ENCODE measurements at places on chromosomes 7 and 10.

DNA sequence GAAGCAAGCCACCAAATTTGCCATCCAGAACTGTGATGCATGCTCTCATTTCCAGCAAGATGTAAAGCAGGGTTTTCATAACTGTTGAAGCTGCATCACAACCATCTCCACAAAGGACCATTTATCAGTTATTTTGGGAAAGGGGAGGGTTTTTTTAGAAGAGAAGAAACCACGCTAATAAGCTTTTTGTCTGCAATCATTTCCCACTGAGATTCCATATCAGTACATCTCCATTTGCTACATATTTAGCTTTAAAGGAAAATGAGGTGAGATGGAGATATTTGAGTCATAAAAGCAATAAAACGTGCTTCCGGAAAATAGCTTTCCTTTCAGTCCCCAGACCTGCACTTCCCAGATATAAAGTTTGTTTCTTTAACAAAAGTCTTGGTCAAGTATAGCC, 258.2 kb downstream of the FRMD4A start:
- no peak for DNase-seq

DNA sequence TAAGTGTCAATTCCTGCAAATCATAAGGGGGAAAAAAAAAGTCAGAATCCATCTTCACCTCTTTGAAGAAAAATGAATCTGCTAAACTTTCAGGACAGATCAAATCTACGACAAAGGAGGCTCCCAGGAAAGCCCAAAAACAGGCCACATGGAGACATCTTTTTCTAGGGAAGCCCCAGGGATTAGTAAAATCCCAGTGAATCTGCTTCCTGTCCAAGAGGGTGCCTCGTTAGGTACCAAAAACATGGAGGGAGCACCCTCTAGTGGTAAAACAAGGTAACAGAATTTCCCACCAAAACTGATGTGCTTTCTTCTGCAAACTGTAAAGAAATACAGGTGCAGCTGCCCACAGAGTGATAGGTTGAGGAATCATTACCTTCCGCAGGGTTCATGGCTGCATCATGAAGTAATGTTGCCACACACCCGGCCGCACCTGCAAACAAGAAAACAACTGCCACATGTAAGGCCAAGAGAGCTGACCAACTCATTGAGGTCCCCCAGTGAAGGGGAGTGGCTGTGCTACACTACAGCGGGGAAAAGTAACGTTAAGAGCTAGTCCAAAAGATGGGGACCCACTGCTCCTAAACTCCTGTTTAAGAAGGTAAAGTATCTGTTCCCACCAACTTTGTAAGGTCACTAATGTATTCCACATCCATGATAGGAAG, 7.9 kb downstream of the SLC25A28 start:
- peak; percentile 65 for DNase-seq

DNA sequence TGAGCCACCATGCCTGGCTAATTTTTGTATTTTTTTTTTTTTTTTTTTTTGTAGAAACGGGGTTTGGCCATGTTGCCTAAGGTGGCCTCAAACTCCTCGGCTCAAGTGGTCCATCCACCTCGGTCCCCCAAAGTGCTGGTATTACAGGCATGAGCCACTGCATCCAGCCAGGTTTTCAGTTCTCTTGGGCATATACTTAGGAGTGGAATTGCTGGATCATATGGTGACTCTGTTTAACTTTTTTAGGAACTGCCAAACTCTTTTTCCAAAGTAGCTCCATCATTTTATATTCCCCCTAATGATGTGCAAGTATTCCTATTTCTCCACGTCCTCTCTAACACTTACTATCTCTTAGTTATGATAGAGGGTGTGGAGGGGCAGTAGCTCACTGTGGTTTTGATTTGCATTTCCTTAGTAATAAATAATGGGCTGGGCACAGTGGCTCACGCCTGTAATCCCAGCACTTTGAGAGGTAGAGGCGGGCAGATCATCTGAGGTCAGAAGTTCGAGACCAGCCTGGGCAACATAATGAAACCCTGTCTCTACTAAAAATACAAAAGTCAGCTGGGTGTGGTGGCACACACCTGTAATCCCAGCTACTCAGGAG, 41.6 kb downstream of the SUFU start:
- DNase-seq, result no peak

DNA sequence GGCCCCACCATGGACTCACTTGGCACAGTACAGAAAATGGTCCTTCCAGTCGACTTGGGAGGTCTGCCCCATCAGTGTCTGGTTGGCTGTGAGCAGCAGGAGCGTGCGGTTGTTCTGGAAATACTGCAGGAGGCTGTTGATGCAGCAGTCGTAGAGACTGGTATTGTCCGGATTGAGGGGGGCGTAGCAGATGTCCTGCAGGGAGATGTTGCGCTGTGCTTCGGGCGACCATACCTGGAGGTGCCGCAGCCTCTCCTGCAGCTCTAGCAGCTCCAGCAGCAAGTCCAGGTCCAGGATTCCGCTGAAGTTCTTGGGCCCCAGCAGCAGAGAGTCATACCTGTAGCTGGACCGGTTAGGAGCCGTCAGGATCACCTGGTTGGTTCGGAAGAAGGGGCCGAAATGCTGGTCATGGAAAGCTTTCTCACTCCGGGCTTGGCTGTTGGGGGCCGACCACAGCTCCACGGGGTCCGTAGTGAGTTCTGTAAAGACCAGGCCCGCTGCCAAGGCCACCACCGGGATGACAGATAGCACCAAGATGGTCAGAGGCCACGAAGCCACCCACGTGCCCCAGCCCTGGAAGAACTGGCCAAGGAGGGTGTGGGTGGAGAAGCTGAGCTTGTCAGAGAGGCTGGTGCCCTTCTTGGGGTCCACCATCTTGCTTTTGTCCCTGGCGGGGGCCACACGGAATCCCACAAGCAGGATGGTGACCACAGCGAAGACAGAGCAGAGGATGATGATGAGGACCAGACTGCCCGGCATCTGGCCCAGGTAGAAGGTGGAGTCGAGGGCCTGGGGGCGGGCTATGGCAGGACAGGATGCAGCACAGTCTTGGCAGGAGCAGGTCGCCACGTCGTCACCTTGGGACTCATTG, 2.1 kb downstream of the NPC1L1 start:
- no peak for DNase-seq

- DNase-seq, result no peak
Measured at GRCh38 chr10:11381023-11381422, 230.4 kb downstream of the USP6NL start.

- peak; percentile 96 for DNase-seq
Measured at GRCh38 chr10:102241444-102242117, at the start of gene PITX3. TSS of gene PITX3 (minus strand) at chr10:102241512. CDS start at chr10:102232080, 9,432 bp downstream.

DNA sequence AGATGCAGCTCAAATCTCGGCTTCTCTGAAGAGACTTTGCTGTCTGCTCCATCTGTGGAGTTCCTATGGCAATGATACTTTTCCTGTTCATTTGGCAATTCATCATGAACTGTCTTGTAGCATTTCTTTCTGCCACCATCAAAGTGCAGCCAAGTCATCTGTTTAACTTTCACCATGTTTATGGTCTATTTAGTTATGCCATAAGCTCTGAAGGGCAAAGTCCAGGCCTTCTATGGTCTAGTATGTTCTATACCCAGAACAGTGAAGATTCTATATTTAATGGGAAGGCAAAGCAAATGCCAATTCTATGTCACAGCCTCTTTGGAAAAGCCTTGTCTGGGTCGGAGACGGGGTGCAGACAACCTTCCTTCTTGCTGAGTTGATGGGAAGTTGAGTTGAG, 472.6 kb downstream of the PLXNA4 start:
- no peak for DNase-seq

- no peak for DNase-seq
Measured at GRCh38 chr7:47743965-47744591, 162.2 kb upstream of the TNS3 start.

DNA sequence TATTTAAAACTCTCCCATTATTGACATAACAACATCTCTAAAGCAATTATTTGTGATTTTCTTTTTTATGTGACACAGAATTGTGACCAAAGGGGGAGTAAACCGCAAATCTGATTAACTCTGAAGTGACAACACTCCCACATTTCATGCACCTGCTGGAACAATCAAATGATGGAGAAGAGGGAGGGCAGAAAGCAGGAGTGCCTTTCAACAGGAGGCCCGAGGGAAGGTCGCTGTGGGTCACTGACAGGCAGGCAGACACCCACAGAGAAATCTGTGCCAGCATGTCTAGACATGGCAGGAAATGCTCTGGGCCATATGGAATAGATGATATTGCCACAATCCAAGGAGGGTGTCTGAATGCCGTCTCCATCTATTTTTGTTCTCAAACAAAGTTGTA, 247.3 kb downstream of the DOCK4 start:
- DNase-seq, result no peak

DNA sequence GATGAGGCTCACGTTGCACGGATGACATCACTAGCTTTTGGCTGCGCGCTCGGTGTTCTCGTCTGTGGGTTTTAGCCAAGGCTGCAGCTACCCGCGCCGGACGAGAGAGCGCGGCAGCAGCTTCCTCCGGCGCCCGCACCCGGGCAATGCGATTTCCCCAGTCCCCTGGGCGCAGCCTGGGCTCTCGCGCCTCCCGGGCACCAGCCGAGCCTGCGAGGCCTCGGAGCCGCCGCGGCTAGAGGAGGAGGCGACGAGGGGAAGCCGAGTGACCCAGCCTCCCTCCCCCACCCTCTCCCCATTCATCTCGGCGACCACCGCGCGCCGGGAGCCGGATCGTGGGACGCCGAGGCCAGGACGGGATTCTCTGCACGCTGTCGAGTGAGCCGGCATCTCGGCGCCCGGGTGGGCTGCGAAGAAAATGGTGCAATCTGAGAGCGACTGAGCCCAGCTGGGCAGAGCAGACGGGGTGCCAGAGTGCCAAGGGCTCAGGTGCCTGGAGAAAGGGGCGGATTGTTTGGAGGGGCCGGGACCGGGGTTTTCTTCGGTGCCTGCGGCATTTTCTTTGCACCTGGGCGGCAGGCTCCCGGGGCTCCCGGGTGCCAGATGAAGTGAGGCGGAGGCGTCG, 1.2 kb upstream of the TMEM178B start:
- DNase-seq, result peak; percentile 64

- DNase-seq, result no peak
Measured at GRCh38 chr7:144830024-144830785, 5.6 kb downstream of the TPK1 start.

GRCh38 chr10:24929056-24929544, 23.3 kb downstream of the PRTFDC1 start:
- no peak for DNase-seq

DNA sequence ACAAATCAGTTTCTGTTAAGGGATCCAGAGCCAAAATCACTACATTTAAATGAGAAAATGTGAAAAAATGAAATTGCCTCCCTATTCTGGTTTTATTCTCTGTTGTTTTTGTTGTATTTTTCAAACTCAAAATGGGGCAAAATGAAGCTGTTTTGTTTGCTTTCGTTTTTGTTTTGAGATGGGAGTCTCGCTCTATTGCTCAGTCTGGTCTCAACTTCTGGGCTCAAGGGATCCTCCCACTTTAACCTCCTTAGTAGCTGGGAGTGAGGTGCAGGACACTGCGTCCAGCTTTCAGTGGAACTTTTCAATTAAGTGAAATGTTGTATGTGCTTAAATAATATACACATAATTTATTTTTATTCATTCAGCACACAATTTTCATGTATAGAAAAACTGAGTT, 205.0 kb downstream of the SORCS1 start:
- no peak for DNase-seq

DNA sequence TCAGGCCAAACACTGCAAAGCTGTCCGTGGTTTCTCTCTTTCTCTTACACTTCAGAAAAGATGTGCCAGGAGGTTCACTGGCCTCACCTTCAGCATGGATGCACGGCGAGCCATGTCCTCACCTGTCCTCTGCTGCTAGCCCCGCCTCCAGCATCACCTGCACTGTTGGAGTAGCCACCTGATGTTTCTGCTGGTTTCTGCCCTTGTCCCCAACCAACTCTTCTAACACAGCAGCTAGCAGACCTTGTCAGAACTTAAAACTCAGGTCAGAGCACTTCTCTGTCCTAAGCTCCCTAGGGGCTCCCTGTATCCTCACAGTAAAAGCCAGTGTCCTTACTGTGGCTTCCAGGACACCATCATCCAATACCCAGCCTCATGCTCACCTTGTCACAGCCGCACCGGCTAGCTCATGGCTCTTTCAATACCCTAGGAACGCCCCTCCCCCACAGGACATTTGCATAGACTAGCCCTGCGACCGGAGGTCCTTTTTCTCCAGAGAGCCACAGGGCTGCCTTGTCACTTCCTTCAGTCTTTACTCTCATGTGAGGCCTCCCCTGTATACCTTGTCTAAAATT, 15.2 kb downstream of the PALD1 start:
- DNase-seq, result peak; percentile 20

- DNase-seq, result peak; percentile 88
Measured at GRCh38 chr7:151631953-151632749, 112.5 kb upstream of the RHEB start.

- DNase-seq, result peak; percentile 17
Measured at GRCh38 chr10:119817991-119818888, 54.4 kb downstream of the MCMBP start.

DNA sequence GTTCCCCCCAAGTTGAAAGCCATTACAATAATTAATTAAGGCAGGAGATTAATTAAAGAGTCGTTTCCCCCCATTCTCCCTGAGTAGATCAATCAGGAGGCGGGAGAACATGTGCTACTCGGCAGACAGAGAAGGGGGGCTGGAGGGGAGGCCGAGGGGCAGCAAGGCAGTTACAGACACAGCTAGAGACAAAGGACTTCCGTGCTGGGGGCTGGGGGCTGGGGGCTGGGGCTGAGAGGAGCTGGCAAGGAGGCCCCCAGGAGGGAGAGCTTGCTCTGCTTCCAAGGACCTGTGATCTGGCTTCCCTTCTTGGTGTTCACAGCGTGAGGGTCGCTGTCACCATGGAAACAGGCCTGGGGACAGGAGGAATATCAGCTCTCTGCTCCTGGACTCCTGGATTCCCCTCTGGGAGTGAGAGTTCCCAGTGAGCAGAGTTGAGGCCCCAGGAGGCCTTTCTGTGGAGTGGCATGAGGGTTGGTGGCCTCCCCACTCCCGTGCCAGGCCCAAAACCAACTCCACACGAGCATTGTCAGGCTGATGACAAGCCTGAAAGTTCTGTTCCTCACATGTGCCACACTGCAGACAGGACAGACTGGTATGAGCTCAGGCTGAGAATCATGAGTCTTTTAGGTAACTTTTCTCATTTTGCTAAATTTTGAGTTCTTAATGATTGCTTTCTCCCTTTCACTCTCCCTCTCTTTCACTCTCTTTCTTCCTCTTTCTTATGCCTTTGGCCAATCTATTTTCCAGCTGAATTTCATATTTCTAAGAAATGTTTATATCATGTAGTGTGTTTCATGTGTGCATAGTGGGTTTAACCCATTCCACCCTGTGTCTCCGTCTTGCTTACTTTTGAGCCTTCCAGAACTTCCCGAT, 16.4 kb downstream of the FAM241B start:
- no peak for DNase-seq

- DNase-seq, result no peak
Measured at GRCh38 chr10:124059551-124059950, 33.8 kb downstream of the CHST15 start.

DNA sequence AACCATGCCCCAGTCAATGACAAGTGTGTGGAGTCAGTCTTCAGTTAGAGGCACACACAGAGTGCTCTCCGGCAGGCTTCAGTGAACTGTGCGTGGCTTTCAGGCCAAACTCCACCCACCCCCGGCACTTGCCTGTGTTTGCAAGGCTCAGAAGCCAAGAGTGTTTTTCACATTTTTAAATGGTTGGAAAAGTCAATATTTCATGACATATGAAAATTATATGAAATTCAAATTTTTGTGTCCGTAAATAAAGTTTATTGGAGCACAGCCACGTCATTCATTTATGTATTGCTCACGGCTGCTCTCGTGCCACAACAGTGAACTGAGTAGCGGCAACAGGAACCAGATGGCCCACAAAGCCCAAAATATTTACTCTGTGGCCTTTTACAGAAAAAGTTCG, 104.7 kb downstream of the SFMBT2 start:
- no peak for DNase-seq

All from activated CD4-positive, alpha-beta T cell treated with anti-CD3 and anti-CD28 coated beads, Interleukin-10, Interleukin-2, amounts not matched to agents 100 ng/mL and 50 ng/mL, durations not matched to agents 16 hours and 8 hours (primary cell).